ENCODE measurements at places on chromosomes 6 and 20.

- no peak for DNase-seq
Observed at GRCh38 chr20:50876816-50877215, 54.4 kb downstream of the ADNP start.

DNA sequence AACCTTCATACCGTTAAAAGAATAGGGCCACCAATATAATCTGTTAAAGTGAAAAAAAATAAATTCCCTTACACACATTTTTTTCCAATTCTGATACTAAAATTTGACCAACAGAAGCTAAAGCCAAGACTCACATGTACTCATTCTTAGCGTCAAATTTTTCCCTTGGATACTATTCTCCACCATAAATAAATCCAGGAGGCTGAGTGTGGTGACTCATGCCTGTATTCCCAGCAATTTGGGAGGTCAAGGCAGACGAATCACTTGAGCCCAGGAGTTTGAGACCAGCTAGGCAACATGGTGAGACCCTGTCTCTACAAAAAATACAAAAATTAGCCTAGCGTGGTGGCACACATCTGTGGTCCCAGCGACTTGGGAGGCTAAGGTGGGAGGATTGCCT, 43.9 kb downstream of the SCML4 start:
- DNase-seq, result no peak

DNA sequence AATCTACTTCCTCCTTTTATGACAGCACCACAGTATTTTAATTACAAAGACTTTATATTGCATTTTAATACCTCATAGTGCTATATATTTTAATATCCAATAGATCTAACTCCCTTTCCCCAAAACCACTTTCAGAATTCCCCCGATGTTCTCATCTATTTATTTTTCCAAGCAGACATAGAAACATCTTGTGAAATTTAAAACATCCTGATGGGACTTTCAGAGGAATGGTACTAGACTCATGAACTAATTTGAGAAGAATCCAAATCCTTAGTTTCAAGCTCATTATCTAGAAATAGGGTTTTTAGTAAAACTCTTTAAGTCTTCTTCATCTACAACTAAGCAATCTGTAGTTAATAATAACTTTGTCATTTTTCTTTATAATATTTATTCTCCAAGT, 97.0 kb downstream of the TRERF1 start:
- no peak for DNase-seq

DNA sequence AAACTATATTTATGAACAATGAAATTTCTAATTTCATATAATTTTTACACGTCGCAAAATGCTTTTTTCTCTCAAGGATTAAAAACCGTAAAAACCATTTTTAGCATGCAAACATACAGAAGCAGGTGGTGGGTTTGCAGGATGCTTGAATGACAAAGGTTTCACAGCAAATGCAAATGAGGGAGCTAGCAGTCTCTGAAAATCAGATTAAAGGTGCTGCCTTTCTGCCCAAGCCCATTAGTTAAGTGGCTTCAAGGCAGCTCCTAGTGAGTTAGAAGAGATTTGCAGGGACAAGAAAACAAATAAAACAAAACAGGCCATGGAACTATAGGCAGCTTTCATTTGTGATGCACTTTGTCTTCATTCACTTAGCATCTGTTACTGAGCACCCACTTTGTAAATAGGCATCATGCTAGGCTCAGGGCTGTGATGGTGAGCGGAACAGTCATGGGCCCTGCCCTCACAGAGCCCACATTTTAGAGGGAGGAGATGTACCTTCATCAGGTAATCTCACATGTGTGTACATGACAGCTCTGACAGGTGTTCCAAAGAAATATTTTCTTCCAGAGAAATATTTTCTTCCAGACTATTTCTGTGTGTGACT, 29.5 kb downstream of the NAPB start:
- DNase-seq, result no peak

GRCh38 chr6:3305216-3305565, 46.4 kb downstream of the PSMG4 start:
- no peak for DNase-seq

DNA sequence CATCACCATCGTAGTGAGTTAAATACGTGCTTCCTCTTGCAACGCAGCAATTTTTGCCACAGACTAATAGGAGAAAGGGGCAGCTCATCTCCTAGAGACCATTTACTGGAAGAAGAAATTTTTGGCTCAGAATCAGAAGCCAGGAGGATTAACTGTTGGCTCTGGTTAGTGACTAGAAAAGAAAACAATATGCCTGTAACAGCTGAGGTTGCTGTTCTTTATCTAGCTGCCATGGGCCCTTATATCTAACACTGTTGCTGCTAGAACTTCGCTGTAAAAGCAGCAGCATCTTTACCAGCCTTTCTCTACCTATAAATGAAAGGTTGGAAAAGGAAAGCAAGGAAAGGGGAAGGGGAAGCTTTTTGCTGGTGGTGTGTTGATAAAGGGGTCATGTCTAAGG, 65.9 kb downstream of the FAM135A start:
- no peak for DNase-seq

GRCh38 chr20:22684763-22685443, 100.5 kb upstream of the FOXA2 start:
- no peak for DNase-seq

DNA sequence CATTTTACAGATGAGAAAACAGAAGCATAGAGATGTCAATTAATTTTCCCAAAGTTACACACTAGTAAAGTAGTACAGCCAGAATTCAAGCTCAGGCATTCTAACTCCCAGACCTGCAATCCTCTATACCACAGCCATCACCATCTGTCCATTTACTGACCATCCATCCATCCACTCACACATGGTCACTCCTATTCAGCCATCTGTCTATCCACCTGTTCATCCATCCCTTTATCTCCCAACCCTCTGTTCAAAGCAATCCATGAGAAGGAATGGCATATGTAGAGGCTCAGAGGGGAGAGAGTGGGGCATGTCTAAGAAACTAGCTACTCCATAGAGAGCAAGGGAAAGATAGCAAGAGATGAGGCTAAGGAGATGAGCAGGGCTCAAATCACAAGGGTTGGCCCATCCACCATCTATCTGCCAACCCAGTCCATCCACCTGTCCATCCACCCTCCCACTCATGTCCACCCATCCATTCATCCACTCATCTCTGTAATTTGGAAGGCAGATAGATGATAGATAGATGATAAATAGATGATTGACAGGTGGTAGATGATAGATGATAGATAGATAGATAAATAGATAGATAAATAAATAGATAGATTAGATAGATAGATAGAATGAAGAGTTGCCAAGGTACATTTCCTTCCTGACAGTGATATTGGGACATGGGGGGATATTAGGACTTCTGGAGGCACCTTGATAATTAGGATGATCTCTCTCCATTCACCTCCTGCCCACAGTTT, 12.2 kb upstream of the C6orf132 start:
- DNase-seq, result no peak

- no peak for DNase-seq
Observed at GRCh38 chr6:135797361-135797760, 54.1 kb upstream of the PDE7B start.

DNA sequence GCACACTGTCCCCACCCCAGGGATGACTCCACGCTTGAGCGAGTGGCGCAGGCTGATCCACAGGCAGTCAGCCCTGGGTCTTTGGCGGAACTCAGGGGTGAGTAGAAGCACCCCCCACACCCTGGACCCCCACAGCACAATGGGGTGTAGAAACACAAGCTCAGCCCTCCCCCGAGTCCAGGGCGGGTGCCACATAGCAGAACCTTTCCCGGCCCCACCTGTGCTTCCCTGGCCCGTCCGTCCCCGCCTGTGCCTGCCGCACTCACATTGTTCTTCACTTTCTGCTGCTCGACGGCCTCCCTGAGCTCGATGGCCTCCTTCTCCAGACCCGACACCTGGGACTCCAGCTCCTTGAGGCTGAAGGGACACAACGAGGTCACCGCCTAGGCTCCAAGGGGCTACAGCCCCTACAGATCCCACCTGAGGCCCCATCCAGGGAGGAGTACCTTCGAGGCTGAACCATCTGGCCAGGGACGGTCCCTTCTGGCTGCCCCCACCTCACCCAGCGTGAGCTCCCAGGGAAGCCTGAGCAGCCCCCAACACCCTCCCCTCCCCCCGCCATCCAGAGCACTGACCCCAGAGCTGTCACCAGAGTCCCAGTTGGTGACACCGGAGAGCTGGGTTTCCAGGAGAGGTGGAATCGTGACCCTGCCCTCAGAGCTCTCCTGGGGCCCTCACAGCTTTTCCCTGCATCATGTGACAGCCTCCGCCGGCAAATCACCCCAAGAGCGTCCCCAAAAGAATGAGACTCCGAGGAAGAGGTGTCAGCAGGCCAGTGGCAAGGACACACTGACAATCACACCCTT, 55.6 kb downstream of the DSTN start:
- no peak for DNase-seq

- DNase-seq, result no peak
Observed at GRCh38 chr6:154404791-154405400, 48.3 kb upstream of the IPCEF1 start.

GRCh38 chr6:160863782-160864181, 127.8 kb upstream of the MAP3K4 start:
- no peak for DNase-seq

DNA sequence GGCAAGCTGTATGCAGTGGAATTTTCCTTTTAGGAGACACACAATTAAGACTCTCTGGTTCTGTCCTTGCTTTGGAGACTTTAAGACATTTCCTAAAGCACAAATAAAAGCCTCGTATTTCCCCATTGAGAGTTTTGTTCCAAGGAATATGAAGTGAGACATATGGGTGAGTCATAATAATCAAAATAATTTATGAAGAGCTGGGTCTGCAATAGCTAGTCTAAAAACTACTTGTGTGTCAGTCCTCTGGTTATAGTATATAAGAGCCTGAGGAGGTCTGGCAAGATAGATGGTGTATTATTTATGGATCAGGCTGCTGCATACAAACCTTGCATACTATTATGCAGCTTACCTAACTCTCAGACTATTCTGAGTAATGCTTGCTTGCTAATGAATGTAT, 142.6 kb downstream of the ADGRG6 start:
- DNase-seq, result no peak

GRCh38 chr6:7114744-7115458, 7.1 kb downstream of the RREB1 start:
- no peak for DNase-seq

- no peak for DNase-seq
Observed at GRCh38 chr6:28008053-28008452, 51.0 kb downstream of the OR2B6 start.

DNA sequence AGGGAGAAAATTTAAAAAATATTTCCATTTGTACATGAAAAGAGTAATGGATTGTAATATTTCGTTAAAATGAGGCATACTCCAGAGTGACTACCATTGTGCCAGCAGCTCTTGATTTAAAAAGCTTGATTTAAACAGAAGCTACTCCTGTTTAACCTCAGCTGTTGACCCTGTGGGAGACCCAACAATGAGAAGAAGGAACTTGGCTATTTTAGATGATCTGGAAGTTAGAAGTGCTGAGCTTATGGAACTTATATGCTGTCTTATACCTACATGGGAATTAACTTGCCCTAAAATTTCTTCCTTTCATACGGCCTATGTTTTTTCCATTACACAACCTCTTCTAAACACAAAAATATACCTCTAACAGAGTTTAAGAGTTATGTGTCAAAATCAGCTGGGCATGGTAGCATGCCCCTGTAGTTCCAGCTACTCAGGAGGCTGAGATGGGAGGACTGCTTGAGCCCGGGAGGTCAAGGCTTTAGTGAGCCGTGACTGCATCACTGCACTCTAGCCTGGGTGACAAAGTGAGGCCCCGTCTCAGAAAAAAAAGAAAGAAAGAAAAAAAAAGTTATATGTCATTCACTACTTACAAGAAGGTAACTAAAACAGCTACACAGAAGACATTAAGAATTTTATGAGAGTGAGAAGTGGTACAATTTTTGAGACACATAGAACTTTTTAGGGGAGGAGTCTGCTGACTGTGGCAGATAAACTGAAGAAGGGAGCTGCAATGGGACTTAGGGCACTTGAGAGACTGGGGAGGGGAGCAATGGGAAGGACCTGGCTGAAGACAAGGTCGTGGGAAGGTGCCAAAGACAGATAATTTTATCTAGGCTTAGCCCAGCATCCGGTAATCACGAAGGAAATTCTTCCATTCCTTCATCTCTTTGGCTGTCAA, 139.9 kb downstream of the MYB start:
- DNase-seq, result no peak

DNA sequence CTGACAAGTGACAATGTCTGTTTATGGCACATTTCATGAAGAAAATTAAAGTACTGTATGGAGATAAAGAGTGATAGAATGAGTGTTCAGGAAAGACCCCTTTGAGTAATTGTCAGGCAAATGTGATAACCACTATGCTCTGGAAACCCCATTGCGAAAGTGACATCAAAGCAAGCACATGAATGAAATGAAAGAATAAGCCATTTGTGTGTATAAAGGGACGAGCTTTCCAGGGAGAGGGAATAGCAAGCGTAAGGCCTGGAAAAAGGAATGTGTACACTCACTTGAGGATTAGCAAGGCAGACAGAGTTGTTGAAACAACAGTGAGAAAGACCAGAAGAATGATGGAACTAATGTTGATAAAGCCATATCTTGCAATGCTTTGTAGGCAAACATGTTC, 490.0 kb downstream of the GRIK2 start:
- DNase-seq, result no peak

GRCh38 chr6:135411339-135411738, 86.2 kb downstream of the AHI1 start:
- DNase-seq, result no peak

DNA sequence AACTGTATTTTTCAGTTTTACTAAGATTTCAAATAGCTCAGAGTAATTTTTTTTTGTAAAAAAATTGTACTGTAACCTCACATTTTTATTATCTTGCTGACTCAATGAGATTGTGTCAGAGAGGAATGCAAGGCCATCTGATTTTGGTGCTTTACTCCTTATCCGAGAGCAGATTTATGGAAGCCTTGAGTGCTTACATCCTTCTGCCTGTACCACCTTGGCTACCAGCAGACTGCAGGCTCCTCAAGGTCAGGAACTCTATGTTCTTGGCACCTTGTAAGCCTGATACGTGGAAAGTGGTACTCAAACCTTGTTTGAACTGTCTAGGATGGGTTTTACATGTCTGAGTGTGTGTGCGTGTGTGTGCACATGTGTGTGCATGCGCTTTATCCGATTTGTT, 80.1 kb upstream of the MLIP start:
- DNase-seq, result no peak

DNA sequence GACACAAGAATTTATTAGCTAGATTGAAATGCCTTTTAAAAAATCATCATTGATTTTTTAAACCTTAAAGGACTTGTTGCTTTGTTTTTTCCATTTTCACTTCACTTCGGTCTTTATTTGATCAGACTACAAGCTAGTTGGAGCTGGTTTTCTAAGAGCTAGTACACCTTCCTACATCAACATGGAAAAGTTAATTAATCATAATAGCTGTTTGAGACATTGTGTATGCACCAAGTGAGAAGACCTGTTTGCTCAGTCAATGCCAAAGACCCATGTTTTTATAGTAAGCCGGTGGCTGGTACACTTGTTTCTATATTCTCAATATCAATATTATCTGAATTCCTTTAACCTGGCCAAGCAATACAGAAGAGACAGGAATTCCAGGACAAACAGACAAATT, 310.2 kb upstream of the SGK1 start:
- no peak for DNase-seq

- DNase-seq, result no peak
Observed at GRCh38 chr6:33080127-33081089, 4.6 kb downstream of the HLA-DPB1 start.

- DNase-seq, result no peak
Observed at GRCh38 chr6:119170103-119170446, 91.6 kb upstream of the FAM184A start.

- DNase-seq, result no peak
Observed at GRCh38 chr20:61558726-61559125, 306.7 kb downstream of the CDH4 start.

Data from CD4-positive, alpha-beta memory T cell (primary cell).